Activated CD4-positive, alpha-beta T cell treated with anti-CD3 and anti-CD28 coated beads for 48 hours (primary cell): ENCODE measurements at places on chromosomes 11 and 22.

DNA sequence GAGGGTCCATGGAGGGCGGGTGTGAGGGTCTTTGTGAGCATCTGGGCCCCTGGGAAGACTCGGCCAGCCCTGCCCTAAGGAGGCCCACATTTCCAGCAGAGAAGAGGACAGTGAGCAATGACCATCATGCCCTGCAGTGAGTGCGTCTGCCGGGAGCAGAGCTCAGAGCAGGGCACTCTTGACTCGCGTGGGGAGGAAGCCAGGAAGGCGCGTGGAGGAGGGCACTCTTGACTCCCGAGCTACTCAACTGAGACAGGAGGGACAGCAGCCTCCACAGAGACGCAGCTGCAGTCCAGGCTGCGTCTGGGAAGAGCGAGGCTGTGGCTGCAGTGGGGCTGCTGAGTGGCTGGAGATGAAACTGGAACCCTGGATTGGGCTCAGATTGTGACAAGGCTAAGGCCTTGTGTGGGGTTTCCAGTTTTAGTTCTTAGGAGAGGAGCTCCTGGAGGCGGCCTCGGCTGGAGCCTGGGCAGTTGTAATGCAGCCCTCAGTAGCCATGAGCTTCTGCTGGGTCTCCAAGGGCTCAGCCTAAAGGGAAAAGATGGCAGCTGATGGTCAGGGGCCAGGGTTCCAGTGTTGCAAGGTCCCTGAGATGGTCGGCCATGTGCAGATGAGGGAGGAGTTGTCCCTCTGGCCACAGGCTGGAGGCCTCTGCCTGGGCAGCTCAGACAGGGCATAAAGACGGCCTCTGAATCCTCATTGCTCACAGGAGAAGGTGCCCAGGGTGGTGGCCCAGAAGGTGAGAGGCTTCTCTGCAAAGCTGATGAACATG, 264.7 kb upstream of the B3GAT1 start:
- DNase-seq, result no peak

GRCh38 chr11:12675951-12676711, 1.9 kb downstream of the TEAD1 start:
- DNase-seq, result peak; percentile 2

DNA sequence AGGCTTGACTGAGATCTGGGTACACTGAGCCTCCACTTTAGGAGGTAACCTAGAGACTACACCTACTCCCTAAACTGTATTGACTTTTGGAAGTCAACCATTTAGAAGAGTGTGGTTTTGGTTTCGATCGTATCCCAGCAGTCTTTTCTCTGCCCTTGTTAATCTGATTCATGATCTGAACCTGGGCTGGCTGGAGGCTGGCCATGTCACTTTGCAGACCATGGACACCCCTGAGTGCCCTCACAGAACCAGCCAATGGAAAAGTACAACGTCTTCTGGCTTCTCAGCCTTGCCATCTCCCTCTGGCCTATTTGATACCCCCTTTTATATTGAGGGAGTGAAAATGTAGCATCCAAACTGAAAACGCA, 10.8 kb downstream of the EHF start:
- no peak for DNase-seq

DNA sequence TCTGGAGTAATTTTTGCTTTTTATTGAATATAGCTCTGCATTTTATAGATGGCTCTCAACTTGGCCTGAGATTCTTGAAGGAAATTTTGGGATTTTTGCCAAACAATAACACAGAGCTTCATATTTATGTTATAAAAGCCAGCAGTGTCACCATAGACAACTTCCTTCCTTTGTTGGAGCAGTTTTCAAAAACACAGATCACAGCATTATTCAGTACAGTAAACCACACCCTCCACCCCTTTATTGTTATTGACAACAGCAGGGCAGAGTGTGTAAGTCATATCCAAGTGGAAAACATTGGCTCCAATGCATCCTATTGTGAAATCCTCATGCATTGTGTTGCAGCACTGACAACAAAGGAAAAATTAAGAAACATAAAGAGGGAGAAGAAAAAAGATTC, 62.6 kb upstream of the PRSS23 start:
- DNase-seq, result no peak

GRCh38 chr11:77147668-77148321, 19.7 kb downstream of the MYO7A start:
- peak; percentile 25 for DNase-seq

GRCh38 chr22:41563051-41563711, 2.4 kb downstream of the CSDC2 start:
- DNase-seq, result no peak

GRCh38 chr11:67252831-67253239, 13.4 kb upstream of the GRK2 start:
- peak; percentile 41 for DNase-seq

GRCh38 chr22:20619045-20619892, 111.9 kb downstream of the MED15 start:
- DNase-seq, result no peak

- DNase-seq, result no peak
Measured at GRCh38 chr22:38314933-38315822, 2.1 kb downstream of the CSNK1E start.

DNA sequence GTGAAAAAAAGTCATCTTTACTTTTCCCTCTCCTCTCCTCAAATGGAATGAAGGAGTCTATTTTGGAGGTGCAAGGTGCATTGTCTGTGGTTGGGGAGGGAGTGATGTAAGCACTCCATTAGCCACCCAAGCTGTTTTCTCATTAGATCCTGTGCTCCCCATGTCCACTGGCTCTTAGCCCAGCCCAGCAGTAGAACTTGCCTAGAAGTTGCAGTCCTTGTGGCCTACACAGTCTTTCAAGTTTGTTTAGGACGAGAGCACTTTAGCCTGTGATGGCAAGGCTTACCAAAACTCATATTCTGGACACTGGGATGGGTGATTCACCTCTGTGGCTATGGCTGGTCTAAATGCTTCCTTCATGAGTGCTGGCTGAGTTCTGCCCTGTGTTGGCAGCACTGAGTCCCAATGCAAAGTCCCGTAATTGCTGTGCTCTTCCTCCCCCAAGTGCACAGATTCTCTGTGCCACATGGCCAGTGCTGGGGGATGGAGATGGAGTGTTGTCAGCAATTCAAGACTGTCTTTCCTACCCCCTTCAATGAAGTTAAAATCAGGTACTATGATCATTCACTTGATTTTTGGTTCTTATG, 15.8 kb downstream of the SLC22A25 start:
- DNase-seq, result no peak

DNA sequence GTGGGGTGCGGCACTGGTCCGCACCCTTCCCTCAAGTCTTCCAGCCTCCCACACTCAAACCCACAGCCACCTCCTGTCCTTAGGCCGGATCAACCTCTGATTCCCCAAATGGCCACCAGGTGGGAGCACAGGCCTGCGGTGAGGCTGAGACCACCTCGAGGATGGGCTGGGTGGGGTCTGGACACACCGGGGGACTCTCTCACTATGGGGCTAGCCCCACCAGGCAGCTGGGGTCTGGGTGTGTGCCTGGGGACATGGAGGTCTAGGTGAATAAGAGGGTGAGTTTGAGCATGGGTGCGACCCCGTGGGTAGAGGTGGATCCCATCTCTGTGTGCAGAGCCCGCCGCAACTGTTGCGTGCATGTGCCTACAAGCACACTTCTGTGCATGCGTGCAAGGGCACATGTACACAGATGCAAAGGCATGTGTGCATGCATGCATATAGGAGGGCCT, 32.6 kb downstream of the MYO18B start:
- peak; percentile 20 for DNase-seq

- DNase-seq, result no peak
Measured at GRCh38 chr11:115705200-115705599, 201.0 kb upstream of the CADM1 start.

- DNase-seq, result no peak
Measured at GRCh38 chr11:61536676-61537270, 28.2 kb downstream of the LRRC10B start.

DNA sequence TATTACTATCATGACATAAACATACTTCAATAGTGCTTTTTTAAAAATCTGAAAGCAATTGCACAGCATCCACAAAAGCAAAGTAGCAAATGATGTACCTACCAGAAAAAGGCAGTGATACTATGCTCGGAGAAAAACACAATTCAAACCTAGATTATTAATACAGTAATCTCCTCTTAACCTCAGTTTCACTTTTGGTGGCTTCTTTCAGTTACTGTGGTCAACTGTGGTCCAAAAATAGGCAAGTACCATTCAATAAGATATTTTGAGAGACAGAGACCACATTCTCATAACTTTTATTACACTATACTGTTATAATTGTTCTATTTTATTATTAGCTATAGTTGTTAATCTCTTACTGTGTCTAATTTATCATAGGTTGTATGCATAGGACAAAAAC, 20.8 kb downstream of the KCNA4 start:
- DNase-seq, result no peak

DNA sequence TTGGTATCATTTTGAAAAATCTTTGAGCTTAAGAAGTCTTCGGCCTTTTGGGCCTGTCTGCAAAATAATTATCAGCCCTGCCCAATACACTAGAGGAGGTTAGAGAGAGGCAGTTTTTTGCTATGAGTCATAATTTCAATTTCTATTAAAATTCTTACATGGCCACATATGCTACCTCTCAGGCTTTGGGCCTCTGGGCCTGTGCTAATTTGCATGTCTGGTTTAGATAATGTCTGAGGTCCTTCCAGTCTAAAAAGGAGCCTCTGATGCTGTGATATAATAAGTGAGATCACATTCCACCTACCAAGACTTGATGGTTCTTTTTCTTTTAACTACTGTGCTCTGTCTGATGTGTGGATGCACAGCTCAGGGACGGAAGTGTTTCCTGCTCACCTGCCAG, 70.8 kb downstream of the KCNJ1 start:
- DNase-seq, result no peak

GRCh38 chr11:111483431-111483830, 28.8 kb downstream of the BTG4 start:
- DNase-seq, result no peak

DNA sequence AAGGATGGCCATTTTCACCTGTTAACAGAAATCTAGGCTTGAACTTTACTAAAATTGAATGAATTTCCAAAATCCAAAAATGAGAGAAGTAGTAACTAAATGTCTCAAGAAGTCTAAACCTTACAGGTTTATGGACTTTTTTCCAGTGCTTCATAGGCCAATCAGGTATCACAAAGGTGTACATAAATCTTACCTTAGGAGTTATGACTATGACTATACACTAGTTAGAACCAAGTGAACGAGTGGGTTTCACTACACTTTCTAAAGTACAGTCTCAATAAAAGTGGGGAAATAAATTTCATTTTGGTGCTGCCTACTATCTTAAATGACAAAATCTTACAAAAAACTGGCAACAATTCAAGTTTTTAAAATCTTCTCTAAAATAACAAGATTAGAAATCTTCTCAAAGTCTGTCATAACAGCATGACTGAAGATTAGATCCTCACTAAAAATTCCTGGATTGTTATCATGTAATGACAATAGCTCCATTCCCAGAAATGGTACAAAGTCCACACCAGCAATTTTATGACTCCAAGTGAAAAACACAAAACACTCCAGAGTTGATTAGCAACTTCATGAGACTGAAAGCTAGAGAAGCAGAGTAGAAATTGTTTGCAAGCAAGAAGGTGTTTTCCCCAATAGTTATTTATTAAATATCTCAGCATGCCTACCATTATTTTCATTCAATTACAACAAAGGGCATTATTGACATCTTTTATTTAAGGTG, 20.9 kb downstream of the SOX6 start:
- no peak for DNase-seq
